Bone marrow (tissue), 2 donors: ENCODE measurements at places on chromosomes 6 and 20.

GRCh38 chr6:157909282-157909664, 72.4 kb upstream of the SYNJ2 start:
- DNase-seq: no peak

GRCh38 chr20:17612287-17612991, 42.6 kb downstream of the DSTN start:
- no peak for DNase-seq

DNA sequence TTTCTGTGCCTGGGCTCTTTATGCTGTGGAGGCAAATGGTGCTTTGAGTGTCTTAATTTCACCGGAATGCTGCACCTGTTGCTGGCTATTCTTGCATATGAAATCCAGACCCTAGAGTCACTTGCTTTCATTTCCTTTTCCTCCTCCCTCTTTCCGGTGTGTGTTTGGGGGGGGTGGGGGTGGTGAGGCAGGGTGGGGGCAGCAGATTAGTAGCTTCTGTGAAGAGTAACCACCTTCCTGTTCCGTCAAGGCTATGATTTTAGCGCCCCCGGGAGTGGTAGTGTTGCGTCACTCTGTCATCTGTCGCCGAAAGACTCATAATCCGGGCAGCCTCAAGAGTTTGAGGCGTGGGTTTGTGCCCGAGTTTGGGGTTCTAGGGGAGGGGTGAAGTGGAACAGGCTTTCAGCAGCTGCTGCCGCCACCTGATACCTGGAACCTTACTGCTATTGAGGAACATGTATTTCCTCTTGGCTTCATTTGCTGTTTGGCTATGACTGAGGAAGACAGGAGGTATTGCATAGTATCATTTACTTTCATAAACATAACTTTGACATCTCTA, 49.1 kb downstream of the UTRN start:
- DNase-seq: peak; percentile 66

GRCh38 chr20:35600993-35601973, 14.3 kb upstream of the SPAG4 start:
- DNase-seq: peak; percentile 26

GRCh38 chr20:12967932-12968331, 40.8 kb upstream of the SPTLC3 start:
- no peak for DNase-seq

- no peak for DNase-seq
These were observed 68.6 kb downstream of the THBS2 start for GRCh38 chr6:169185011-169185521.

DNA sequence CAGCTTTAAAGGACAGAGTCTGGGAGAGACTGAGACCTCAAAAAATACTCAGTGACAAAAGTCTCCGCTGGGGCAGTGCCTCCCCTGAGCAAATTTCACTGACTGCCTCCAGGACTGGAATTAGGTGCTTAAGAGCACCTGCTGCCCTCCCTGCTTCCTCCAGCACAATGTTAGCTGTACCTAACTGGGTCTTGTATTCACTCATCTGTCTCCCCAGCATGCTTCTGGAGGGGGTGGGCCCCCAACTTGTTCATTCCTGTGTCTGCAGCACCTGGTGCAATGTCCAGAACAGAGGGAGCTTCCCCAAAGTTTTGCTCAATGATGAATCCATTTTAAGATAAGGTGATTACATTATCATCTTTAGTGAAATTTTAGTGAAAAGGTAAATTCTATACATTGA, 650.7 kb downstream of the KIF16B start:
- DNase-seq: no peak

DNA sequence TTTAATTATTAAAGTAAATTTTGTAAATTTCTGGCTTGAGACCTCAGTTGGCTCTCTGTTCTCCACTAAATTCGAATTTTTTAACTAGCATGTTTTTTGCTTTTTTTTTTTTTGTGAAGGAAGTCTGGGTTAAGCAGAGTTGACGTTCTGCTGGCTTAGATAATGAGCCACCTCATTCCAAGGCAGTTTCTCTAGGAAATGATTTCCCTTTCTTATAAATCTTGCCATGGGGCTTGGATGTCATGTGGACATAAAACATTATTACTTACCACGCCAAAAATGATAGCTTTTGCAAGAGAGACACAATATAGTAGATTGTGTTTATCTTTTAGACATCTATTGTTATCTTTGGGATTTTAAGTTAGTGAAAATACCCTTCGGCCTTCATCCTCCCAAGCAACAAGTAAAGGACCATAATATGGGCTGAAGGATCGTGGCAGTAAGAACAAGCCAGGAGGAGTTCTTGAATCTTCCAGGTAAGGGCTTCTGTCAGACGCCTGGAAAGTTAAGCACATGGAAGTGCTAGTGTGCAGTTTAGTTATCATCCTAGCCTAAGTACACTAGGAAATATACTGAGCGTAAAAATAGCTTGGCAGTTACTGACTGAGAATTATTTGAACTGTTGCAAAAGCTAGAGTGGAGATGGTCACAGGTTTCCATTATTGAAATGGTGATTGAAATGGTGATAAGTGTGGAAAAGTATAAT, 30.7 kb downstream of the ADGRG6 start:
- DNase-seq: no peak

GRCh38 chr6:14987490-14987889, 258.4 kb upstream of the JARID2 start:
- no peak for DNase-seq

- no peak for DNase-seq
These were observed 94.2 kb downstream of the IRF4 start for GRCh38 chr6:485655-486170.
